ENCODE measurements at places on chromosomes 1 and 21. TPM values are rescaled to one million over a fixed set of nuclear protein-coding genes. Genes with fewer than 3 reads are reported as not detected.

DNA sequence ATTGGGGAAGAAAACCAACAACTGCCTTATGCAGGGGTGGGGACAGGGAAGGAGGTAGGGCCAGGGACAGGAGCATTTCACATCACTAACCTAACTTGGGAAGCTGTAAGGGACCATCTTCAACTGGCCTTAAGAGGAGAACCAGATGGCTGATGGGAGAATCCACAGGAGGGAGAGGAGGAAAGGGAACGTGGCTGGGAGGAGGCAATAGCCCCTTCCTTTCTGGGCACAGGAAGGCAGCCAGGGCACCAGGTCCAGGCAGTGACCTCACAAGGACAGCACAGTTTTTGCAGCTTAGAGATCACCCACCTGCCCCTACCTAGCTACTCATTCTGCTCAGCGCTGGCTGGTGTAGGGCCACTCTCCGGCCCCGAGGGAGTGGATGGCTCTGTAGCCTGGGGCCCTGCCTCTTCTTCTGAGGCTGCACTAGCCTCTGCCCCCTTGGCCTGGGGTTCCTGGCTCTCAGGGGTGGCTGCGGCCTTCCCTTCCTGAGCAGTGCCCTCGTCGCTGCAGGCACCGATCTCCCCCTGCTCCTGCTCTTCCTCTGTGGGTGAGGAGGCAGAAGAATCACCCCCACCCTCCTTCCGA is 1.7 kb downstream of the MARCKSL1 start:
- DNase-seq = no peak

The PLA2G2F gene
- not detected for polyA plus RNA-seq

- DNase-seq = no peak
These were observed 11.7 kb upstream of the UCK2 start for GRCh38 chr1:165815725-165816124.

DNA sequence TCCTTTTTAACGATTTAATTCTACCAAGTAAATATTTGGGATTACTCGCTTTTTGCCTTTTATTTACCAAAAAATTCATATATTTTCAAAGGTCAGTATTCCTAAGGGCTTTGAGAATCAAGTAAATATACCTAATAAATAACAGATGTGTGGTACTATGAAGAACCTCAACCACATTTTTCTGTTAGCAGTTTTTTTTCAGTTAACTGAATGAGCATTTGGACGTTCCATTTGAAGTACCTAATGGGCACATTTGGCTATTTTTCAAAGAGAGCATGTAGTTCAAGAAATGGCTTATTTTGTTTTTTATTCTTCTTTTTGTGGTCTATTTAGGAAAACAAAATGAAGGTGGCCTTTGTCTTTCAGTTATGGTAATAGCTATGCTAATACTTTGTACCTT is 253.0 kb downstream of the GPR52 start:
- DNase-seq = no peak

DNA sequence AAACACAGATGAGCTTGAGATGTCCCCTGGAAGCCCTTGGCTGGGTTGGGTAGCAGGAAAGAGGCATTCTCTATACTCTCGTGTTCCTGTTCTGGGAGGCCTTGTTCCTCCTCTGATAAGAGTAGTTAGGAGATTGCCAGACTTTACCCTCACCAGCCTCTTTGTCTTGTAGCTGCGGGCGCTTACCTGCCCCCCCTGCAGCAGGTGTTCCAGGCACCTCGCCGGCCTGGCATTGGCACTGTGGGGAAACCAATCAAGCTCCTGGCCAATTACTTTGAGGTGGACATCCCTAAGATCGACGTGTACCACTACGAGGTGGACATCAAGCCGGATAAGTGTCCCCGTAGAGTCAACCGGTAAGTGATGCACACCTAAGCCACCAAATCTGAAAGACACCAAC is 5.2 kb downstream of the AGO1 start:
- DNase-seq = no peak

- no peak for DNase-seq
These were observed 80.8 kb downstream of the STUM start for GRCh38 chr1:226629210-226629895.

DNA sequence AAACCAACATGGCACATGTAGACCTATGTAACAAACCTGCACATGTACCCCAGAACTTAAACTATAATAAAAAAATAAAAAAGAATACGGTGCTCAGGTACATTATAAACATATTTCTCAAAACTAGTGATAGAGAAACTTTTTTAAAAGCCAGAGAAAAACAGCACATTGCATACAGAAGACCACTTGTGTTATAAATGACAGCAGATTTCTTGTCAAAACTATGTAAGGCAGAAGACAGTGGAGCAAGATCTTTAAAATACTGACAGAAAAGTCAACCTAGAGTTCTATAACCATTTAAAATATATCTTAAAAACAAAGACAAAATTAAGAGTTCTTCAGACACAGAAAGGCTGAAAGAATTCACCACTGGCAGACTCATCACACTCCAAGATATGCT is 144.7 kb downstream of the NEGR1 start:
- no peak for DNase-seq

DNA sequence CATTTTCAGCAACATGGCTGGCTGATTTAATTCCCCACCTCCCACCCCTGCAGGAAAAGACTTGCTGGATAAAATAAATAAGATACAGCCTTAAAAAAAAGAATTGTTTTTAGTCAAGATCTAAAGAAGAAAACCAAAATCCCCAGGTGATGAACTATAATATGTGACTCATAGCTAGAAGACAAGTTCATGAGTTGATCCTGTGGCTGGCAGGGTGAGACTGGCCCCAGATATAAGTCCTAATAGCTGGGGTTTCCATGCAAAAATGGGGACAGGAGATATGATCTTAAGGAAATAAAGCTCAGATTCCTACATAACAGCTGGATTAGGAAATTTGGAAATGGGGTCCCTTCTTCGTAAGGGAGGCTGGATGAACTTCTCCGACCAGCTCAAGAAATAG is 21.9 kb upstream of the RGSL1 start:
- no peak for DNase-seq

DNA sequence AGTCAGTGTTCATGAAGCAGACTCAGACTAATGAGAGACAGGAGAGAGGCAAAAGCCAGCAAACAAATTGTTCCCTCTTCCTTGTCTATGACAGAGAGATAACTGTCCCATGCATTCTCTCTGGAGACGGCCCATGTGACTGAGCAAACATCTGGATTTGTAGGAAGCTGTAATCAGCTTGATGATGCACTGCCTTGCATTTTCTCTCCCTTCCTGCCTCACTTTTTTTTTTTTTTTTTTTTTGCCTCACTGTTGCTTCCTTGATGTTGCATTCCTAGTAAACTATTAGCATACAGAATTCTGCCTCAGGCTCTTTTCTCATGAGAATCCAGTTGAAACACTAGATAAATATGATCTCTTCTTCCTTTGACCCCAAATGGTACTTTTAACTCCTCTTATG is 134.5 kb downstream of the HHIPL2 start:
- no peak for DNase-seq

DNA sequence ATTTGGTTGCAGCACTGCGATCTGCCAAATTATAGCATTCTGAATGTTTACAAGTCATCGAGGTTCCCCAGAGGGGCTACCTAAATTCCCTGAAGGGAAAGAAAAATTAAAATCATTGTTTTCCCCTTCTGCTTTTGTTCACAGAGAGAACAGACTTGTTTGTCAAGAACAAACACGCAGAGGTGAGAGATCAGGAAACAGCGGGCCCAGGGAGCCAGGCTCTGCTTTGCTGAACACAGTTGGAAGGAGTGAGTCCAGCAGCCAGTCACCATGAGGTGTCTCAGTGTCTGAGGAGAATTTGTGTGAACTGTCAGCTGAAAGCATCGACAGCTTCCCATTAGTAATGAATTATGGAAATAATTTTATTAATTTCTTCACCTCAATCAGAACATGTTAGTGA is 52.5 kb downstream of the RWDD3 start:
- no peak for DNase-seq

The APOBEC4 gene
- polyA plus RNA-seq = not detected

DNA sequence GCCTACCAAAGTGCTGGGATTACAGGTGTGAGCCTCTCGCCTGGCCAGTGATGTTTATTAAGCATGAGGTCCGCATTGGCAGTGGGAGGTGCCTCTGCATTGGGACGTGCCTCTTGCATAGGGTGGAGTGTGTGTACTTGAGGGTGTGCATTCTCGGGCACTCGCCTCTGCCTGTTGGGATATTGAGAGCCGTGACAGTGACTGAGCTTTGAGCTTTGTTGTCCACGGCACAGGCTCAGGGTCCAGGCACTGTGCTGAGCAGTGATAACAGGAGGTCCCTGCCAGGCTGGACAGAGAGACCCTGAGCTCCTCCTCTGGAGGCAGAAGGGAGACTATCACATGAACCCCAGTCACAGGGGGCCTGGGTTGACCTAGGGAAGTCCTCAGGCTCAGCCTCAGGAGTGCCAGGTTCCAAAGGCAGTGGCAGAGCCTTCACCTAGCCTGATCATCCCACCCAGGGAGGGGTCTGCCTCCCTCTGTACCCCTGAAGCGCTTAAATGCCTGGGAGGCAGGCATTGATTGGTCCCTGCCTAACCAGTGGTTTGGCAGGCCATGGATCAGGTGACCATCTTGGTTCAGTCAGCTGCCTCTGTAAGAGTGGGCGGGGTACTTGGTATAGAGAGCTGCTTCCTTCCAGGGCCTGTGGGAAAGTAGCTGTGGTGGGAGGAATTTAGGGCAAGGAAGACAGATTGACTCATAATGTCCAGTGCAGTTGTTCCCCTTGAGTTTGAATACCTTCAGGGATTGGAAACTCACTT is 213.8 kb upstream of the TMEM51 start:
- DNase-seq = no peak
